ENCODE measurements at places on chromosomes 6 and 20. TPM values are rescaled to one million over a fixed set of nuclear protein-coding genes. Genes with fewer than 3 reads are reported as not detected.

DNA sequence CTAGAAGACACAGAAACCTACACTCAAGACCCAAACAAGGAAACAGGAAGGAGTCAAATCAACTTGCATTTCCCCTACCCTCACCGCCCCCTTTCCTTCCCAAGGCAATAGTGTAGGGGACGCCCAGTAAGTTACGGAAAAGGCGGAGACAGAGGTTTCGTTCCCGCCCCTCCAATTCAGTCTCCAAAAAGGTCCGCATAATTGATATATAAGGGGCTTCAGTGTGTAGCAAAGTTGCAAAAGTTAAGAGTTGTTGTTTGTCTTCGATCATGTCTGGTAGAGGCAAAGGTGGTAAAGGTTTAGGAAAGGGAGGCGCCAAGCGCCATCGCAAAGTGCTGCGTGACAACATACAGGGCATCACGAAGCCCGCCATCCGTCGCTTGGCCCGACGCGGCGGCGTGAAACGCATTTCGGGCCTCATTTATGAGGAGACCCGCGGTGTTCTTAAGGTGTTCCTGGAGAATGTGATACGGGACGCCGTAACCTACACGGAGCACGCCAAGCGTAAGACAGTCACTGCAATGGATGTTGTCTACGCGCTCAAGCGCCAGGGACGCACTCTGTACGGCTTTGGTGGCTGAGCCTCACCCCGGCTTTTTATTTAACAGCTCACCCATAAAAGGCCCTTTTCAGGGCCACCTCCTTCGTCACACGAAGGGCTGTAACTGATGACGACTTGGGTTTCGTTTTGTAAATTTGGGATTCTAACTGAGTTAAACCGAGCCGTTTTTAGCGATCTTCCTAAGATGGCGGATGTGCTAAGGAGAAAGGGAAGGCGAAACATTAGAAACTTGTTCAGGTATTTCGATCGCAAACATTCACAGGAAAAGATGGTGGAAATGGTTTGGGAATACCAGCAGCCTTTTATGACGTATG is 124.6 kb upstream of the BTN3A2 start:
- H3K4me1 ChIP-seq = peaks cover 20% of the 10 kb centered on the region
- H3K27me3 ChIP-seq = peaks cover 4% of the 10 kb centered on the region
- peak; percentile 85 for DNase-seq
- H3K36me3 ChIP-seq = peaks cover 11% of the 10 kb centered on the region
- H3K4me3 ChIP-seq = peak overlapping the region; percentile 70
- peak overlapping the region; percentile 91 for H3K27ac ChIP-seq

GRCh38 chr6:142659661-142660060 is 285.3 kb downstream of the HIVEP2 start:
- peaks cover 3% of the 10 kb centered on the region for H3K27me3 ChIP-seq
- no peak for DNase-seq
- no peak overlapping the region for H3K4me3 ChIP-seq
- H3K4me1 ChIP-seq = no peaks in the 10 kb centered on the region
- H3K27ac ChIP-seq = no peak overlapping the region
- H3K36me3 ChIP-seq = peaks cover 8% of the 10 kb centered on the region

PBOV1 gene
- total RNA-seq = not detected

DNA sequence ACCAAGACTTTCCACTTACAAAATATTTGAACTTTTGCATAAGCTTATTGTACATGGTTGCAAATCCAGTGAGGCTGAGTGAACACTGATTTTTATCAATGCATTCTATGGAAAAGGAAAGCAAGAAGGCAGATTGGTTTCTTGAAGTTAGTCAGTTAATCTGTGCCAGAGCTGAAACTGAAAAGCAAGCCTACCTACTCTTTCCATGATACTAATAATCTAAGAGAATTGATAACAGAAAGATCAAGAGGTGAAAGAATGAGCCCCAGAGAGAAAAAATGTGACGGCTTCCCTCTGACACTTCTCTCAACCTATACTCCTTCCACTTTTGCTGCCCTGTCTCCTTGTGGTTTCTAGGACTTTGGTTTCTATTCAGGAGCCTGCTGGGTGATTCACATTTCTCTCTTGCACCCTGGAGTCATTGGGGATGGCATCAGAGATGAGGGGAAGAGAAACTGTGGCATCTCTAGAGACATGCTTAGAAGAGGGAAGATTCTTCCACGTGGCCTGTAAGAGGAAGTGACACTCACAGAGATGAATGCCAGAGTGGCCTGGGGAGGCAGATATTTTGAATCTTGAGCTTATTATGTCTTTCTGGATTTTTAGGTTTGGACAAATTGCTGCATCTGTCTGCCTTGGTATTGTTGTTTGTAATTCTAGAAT is 158.6 kb upstream of the RIMS1 start:
- H3K36me3 ChIP-seq = no peaks in the 10 kb centered on the region
- no peaks in the 10 kb centered on the region for H3K4me1 ChIP-seq
- no peak overlapping the region for H3K27ac ChIP-seq
- H3K4me3 ChIP-seq = no peak overlapping the region
- no peaks in the 10 kb centered on the region for H3K27me3 ChIP-seq

TCP11 gene
- not detected for total RNA-seq

GRCh38 chr6:88780714-88781389 is 182.6 kb downstream of the RNGTT start:
- no peak overlapping the region for H3K4me3 ChIP-seq
- H3K4me1 ChIP-seq = peaks cover 13% of the 10 kb centered on the region
- H3K27ac ChIP-seq = no peak overlapping the region
- peaks cover 17% of the 10 kb centered on the region for H3K36me3 ChIP-seq
- DNase-seq = peak; percentile 55

Measured in activated CD4-positive, alpha-beta memory T cell treated with anti-CD3 and anti-CD28 coated beads for 36 hours (primary cell).